Activated gamma-delta T cell treated with anti-CD3 and anti-CD28 coated beads, Interleukin-2, amount 50 U/mL, for 16 hours (primary cell): ENCODE measurements at places on chromosomes 3 and 15.

DNA sequence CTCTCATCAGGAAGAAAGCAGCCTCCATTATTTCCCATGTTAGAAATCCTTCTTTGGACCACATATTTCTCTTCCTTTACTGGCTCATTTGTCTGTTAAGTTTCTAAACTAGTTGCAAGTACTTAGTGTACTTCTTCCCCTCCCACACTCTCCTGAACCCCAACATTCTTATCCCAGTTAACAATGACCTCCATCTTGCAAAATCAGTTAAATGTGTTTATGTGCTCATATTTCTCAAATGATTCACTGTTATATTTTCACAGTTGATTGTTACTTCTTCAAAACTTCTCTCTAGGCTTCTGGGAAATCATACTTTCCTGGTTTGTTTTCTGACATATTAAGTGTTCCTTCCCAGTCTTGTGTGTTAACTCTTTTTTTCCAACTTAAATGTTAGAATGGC is 856.9 kb downstream of the EPHA3 start:
- DNase-seq, result no peak

DNA sequence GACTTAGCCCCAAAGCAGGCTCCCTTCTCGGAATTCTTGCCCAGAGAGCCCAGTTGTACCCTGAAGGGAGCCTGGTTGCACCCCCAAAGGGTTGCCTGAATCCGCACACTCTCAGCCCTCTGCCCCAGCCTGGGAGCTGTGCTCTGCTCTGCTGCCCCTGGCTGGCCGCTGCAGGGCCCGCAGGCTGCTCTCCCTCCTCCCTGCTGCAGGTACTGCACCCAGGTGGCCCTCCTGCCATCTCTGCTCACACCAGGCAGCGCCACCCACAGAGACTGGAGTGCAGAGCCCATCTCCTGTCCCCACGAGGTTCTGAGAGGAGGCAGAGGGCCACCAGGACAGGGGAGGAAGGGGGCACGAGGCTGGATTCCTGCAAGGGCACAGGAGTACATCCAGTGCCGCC is 134.2 kb upstream of the NSMCE3 start:
- DNase-seq, result no peak

DNA sequence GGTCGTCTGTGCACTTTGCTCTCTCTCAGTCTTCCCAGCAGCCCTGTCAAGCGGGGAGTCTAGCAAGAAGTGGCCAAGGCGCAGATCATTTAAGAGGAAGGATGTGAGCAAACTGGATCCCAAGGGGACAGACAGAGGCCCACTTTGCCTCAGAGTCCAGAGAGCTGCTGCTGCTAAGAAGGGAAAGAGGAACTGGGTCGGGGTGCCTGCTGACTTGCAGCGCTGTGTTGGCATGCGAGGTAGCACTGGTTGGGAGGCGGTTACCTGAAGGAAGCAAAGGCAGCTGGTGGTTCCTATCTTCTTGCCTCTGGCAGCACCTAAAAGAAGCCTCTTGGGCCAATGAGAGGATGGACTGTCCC is 28.1 kb downstream of the SMAD3 start:
- DNase-seq, result no peak

DNA sequence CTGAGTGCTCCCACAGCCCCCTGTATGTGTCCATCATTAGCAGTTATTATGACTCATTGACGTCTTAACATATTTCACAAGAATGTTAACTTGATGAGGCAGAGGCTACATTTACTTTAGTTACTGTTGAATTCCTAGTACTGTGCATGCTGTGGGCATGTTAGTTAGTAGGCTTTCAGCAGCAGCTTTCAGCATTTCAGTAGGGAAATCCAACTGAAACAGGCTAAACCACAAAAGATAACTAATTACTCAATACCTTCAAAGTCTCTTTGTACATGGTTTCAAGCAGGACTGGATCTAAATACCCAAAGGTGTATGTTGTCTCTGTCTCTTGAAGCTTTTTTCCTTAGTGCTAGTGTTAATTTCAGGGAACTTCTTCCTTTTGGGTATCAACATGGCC is 229.9 kb upstream of the SUCLG2 start:
- DNase-seq, result no peak

DNA sequence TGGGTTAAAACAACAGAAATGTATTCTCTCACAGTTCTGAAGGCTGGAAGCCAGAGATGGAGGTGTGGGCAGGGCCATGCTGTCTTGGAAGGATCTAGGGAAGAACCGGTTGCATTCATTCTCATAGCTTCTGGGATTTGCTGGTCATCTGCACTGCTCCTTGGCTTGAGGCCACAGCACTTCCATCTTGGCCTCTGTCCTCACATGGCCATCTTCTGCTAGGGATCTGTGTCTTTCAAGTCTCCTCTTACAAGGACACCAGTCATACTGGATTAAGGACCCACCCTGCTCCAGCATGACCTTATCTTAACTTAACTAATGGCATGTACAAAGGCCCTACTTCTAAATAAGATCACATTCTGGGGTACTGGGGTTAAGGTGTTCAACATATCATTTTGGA is 47.7 kb downstream of the RPLP1 start:
- DNase-seq, result no peak
